A375 (cell line): ENCODE measurements at places on chromosomes 13 and 19. TPM values are rescaled to one million over a fixed set of nuclear protein-coding genes. Genes with fewer than 3 reads are reported as not detected.

The SPRY2 gene
- 123 and 124 TPM in 2 replicates for total RNA-seq

The WDR62 gene
- total RNA-seq = 11.6 and 12.5 TPM in 2 replicates

The ZBTB32 gene
- total RNA-seq = not detected in 2 replicates

The OR10H1 gene
- total RNA-seq = not detected in 2 replicates

The OR7C1 gene
- 0.30 TPM in 1 of 2 replicates, not detected in the other for total RNA-seq

The RNF225 gene
- total RNA-seq = 1.4 and 3.8 TPM in 2 replicates

The ADAT3 gene
- total RNA-seq = 2.6 and 3.1 TPM in 2 replicates

The NKPD1 gene
- total RNA-seq = not detected in 2 replicates
